Skin of body (tissue), 3 donors: ENCODE measurements at places on chromosomes 1 and 21. TPM values are rescaled to one million over a fixed set of nuclear protein-coding genes. Genes with fewer than 3 reads are reported as not detected.

Gene DAP3
- 59.1 TPM for total RNA-seq

Gene ATP1A4
- not detected for total RNA-seq

Gene LDLRAD1
- total RNA-seq = not detected

Gene RAB3B
- total RNA-seq = 1.9 TPM

Gene MYOM3
- total RNA-seq = 32.7 TPM

Gene FBLIM1
- 14.6 TPM for total RNA-seq

Gene ZYG11A
- total RNA-seq = 0.30 TPM

Gene LCE1D
- total RNA-seq = 1.4 TPM

Gene MROH9
- 0.10 TPM for total RNA-seq

Gene PRDM16
- 1.5 TPM for total RNA-seq

Gene LORICRIN
- total RNA-seq = 39.6 TPM

Gene GPR52
- total RNA-seq = 3.6 TPM

Gene CYP4B1
- total RNA-seq = 7.4 TPM

Gene C1orf185
- total RNA-seq = not detected

Gene KCNA2
- total RNA-seq = 0.79 TPM

Gene HTR6
- not detected for total RNA-seq

Gene UBXN10
- 1.6 TPM for total RNA-seq
